ENCODE measurements at places on chromosomes 1 and 21. TPM values are rescaled to one million over a fixed set of nuclear protein-coding genes. Genes with fewer than 3 reads are reported as not detected.

- peak; percentile 83 for DNase-seq
These were observed 14.4 kb downstream of the FHAD1 start for GRCh38 chr1:15261155-15262002.

GRCh38 chr1:104467590-104467989 is 717.9 kb downstream of the AMY1C start:
- no peak for DNase-seq

The KCND3 gene
- 24.6 TPM for total RNA-seq

- DNase-seq = peak; percentile 36
These were observed 18.6 kb downstream of the L1TD1 start for GRCh38 chr1:62213075-62213914.

The ZNF669 gene
- 6.4 TPM for total RNA-seq

The IL20 gene
- total RNA-seq = not detected

The TMEM82 gene
- total RNA-seq = not detected

GRCh38 chr1:232306269-232306961 is 323.5 kb downstream of the SIPA1L2 start:
- DNase-seq = peak; percentile 82

DNA sequence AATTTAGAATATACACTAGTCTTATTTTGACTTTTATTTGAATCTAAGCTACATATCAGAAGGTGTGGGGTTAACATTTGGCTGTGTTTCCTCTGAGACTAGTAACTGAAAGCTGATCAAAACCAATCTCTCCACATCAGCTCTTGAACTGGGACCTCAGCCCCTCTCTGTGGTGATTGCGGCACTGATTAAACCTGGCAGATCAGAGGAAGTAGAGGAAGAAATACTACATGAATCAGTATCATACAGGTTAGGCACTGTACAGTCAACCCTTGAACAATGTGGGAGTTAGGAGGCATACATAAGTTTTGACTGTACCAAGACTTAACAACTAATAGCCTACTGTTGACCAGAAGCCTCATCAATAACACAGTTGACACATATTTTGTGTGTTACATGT is 122.5 kb upstream of the C1orf87 start:
- DNase-seq = no peak

GRCh38 chr1:24936684-24937083 is 6.6 kb upstream of the RUNX3 start:
- no peak for DNase-seq

- DNase-seq = no peak
These were observed 1.0 kb downstream of the CCDC185 start for GRCh38 chr1:223394242-223394641.

DNA sequence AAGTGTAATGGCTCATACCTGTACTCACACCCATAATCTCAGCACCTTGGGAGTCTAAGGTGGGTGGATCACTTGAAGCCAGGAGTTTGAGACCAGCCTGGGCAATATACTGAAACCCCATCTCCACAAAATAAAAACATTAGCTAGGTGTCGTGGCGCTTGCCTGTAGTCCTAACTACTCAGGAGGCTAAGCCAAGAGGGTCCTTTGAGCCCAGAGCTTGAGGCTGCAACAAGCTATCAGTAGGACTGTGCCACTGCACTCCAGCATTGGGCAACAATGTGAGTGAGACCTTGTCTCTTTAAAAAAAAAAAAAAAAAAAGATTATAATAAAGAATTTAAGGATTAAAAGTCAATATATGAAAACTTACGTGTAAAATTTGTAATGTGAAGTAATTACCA is 11.7 kb downstream of the BPNT1 start:
- no peak for DNase-seq

- no peak for DNase-seq
These were observed 103.7 kb upstream of the PRMT6 start for GRCh38 chr1:106952776-106953175.

- no peak for DNase-seq
These were observed 28.0 kb upstream of the EVA1B start for GRCh38 chr1:36351227-36351977.

- no peak for DNase-seq
These were observed 67.8 kb downstream of the SLC19A1 start for GRCh38 chr21:45474323-45474950.

- DNase-seq = no peak
These were observed 43.8 kb downstream of the ACTL8 start for GRCh38 chr1:17798799-17799382.

The AIRE gene
- total RNA-seq = not detected

DNA sequence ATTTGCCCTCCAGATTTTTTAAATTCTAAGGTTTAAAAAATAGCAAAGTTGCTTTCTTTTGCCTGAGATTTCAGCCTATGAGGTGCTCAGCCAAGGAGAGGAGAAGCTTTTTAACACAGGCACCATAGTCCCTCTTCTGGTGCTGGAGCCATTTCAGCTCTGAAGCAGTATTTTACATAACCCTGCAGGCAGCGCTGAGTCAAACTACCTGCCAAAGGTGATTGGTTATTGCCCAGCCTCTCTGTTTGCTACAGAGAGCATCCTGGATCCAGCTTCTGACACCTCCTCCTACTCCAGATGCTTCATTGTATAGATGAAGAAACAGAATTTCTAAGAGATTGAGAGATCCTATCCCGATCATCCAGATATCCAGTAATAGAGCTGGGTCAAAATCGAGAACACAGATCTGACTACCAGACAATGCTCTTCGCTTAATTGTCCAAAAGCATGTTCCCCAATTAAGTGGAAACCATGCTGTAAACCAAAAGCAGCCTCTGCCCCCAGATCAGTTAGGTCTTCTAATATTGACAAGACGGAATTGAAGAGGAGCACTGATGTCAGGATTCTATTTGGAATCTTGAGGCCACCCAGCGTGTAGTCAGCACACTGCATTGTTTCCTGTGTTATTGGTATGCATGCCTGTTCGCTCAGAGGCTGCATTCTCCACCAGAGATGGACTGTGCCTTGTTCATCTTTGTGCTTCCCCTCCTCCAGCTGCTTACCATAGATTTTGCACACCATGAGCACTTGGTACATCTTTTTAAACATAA is 22.1 kb downstream of the RGS8 start:
- DNase-seq = no peak

The RGSL1 gene
- total RNA-seq = not detected

GRCh38 chr21:26743524-26743923 is 101.7 kb downstream of the ADAMTS1 start:
- DNase-seq = no peak

- DNase-seq = no peak
These were observed 8.5 kb upstream of the MATN1 start for GRCh38 chr1:30731806-30732276.

The CFAP107 gene
- not detected for total RNA-seq
